ENCODE measurements at places on chromosomes 11 and 22. TPM values are rescaled to one million over a fixed set of nuclear protein-coding genes. Genes with fewer than 3 reads are reported as not detected.

GRCh38 chr11:61141601-61142028 lies 19.6 kb downstream of the VPS37C start:
- DNase-seq, result no peak

The PGA5 gene
- not detected for total RNA-seq

The UPK3A gene
- total RNA-seq, result not detected

The OR4A16 gene
- total RNA-seq, result not detected

Measured in left lung (tissue), 14 donors.